Hair follicle dermal papilla cell (primary cell): ENCODE measurements at places on chromosomes 7 and 10. TPM values are rescaled to one million over a fixed set of nuclear protein-coding genes. Genes with fewer than 3 reads are reported as not detected.

Gene TMEM229A
- total RNA-seq = not detected in 2 replicates

Gene CYP26C1
- total RNA-seq = under 0.01 and 0.16 TPM in 2 replicates

Gene ABI1
- 75.7 and 77.7 TPM in 2 replicates for total RNA-seq

Gene FAM53B
- total RNA-seq = 15.3 and 18.7 TPM in 2 replicates

Gene ABCC2
- total RNA-seq = 1.1 and 1.3 TPM in 2 replicates

Gene FKBP6
- total RNA-seq = not detected in 2 replicates

Gene CD36
- 7.5 and 8.9 TPM in 2 replicates for total RNA-seq

Gene GNG11
- total RNA-seq = 19.0 and 21.4 TPM in 2 replicates

Gene SLC13A4
- 0.16 and 0.97 TPM in 2 replicates for total RNA-seq

Gene HMX3
- not detected in 2 replicates for total RNA-seq

Gene KCNIP2
- total RNA-seq = 1.6 and 1.7 TPM in 2 replicates

Gene PPP1R3A
- total RNA-seq = not detected in 2 replicates
